Germinal center (tissue), 1 donor: ENCODE measurements at places on chromosomes 5 and 9.

- no peak for DNase-seq
Measured at GRCh38 chr9:8160787-8161186, 361.2 kb upstream of the DMAC1 start.

DNA sequence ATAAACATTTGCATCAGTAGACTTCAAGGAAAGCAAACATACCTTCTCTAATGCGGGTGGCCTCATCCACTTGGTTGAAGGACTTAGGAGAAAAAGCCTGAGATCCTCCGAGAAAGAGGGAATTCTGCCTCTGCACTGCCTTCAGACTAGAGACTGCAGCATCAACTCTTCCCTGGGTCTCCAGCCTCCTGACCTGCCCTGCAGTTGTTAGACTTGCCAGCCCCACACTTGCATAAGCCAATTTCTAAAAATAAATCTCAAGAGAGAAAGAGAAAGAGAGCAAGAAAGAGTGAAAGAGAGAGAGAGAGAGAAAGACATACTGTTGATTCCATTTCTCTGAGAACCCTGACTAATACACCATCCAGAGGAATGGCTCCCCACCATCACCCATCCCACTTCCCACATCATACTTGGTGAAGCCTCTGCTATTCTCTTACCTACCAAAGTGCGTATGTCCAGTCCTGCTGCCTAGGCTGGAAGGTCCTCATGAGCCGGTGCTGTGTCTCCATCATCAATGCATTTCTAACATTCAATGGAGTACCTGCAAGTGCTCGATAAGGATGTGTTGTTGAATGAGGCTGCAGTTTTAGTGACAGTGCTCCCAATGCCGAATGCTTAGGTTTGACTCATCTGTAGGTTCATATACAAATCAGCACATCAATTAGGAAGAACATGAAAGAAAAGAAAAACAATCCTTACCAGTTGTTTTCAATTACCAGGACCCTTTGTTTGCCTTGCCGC is 35.1 kb downstream of the ZNF622 start:
- DNase-seq, result no peak

- no peak for DNase-seq
Measured at GRCh38 chr9:134385915-134386314, 59.7 kb downstream of the RXRA start.

DNA sequence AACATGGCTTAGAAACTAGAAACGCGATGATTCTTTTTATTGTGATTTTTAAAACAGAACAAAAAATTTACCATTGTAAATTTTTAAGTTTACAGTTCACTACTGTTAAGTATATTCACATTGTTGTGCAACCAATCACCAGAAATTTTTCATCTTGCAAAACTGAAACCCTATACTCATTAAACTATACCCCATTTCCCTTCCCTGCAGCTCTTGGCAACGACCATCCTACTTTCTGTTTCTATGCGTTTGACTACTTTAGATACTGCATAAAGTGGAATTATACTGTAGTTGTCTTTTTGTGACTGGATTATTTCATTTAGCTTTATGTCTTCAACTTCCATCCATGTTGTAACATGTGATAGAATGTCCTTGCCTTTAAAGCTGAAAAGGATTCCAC is 52.5 kb downstream of the SPOCK1 start:
- no peak for DNase-seq
